ENCODE measurements at places on chromosomes 13 and 19.

DNA sequence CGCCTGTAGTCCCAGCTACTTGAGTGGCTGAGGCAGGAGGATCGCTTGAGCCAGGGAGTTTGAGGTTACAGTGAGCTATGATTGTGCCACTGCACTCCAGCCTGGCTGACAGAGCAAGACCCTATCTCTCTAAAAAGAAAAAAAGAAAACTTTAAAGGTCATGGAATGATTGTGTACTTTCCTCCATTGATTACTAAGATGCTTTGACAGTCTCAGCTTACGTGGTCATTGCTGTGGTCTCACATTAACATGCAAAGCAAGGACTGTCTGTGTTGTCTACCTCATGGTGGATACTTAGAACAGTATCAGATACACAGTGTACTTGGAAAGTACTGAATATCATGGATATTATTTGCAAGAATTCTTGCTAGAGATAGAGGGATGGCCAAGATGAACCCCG lies 14.0 kb upstream of the TNFSF14 start:
- DNase-seq, result no peak

GRCh38 chr19:4077007-4077374 lies 10.3 kb upstream of the ZBTB7A start:
- no peak for DNase-seq

DNA sequence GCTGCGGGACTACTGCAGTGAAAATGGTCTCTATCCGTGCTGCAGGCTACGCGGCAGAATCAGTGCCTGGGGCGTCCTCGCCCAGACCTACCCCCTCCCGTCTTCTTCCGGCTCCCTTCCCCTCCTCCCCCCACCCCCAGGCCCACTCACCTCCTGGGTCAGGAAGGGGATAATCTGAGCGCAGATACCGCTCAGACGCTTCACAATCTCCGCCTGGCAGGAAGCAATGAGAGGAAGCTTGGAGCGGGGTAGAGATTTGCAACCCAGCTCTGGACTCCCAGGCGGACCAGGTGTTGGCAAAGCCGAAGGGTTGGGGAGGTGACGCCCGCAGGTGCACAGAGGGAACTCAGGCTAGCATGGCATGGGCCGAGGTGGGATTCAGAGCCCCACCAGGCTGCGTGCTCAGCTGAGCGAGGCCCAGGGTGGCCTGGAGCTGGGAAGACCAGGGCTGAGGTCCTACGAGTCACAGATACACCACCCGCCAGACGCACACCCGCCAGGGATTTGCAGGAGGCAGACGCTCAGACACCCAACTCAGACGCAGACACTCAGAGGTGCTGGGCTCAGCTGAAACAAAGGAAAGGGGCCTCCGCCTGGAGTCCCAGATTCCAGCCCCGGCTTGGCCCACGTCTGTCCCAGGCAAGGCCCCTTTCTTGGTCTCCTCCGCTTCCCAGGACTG lies 4.1 kb downstream of the TLE2 start:
- no peak for DNase-seq

DNA sequence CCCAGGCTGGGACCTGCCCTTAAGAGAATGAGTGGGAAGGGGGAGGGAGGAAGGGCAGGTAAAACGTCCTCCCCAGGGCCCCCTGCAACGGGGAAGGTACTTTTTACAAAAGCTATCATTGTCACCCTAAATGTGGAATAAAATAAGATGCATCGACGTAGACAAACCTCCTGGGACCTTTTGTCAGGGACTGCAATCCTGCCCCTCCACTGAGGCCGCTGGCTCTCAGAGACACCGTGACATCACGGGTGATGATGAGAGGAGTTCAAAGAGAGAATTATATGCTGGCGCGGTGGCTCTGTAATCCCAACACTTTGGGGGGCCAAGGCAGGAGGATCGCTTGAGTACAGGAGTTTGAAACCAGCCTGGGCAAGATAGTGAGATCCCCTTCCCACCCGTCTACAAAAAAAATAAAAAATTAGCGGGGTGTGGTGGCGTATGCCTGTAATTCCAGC lies 1.8 kb upstream of the MYBPC2 start:
- DNase-seq, result no peak

DNA sequence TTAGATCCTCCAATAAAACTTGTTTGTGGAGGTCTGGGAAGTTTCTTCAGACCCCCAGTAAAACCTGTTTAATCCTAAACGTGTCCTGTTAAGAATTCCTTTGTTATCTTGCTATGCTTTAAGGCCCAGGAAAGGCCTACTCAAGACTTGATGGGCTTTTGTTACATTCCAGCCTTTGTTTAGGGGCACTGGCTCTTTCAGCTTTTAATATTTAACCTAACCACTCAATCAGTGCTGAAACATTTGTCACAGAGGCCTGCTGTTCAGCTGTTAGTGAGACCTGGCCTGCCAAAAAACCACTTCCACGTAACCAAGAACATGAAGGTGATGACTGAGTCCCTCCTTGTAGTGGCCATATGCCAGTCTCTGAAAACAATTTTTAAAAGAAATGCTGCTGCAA lies 41.7 kb downstream of the PCDH17 start:
- no peak for DNase-seq

DNA sequence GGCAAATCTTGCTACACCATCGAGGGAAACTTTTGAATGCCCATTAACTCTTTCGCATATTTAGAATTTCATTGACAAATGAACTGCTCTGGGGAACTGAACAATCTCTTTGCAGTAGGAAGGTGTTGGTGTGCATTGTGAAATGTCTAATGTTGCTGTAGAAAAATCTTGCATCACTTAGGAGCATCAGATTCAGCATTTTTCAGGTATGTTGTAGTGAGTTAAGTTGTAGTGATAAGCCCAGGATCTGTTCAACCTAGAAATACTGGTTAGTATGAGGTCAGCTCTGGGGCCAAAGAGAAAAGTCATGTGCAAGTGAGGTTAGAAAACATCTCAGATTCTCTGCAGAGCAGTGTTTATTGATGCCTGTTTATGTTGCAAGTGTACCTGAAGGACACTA lies 4.1 kb downstream of the FRY start:
- no peak for DNase-seq

DNA sequence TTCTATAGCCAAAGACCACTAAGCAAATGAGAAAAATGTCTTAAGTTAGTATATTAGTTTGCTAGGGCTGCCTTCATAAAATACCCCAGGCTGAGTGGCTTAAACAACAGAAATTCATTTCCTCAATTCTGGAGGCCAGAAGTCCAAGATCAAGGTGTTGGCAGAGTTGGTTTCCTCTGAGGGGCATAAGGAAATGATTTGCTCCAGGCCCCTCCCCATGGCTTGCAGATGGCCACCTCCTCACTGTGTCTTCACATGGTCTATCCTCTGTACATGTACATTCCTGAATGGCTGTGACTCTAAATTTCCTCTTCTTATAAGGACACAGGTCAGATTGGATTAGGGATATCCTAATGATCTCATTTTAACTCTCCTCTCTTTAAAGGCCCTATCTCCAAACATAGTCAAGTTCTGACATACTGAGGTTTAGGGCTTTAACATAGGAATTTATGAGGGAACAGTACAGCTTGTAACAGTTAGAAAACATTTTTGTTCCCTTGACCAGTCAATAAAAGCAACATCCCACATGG lies 307.4 kb downstream of the DIAPH3 start:
- DNase-seq, result no peak

- DNase-seq, result no peak
Observed at GRCh38 chr13:69288026-69288425, 819.6 kb upstream of the ATXN8OS start.

GRCh38 chr13:35005051-35005450 lies 63.0 kb downstream of the NBEA start:
- no peak for DNase-seq

- DNase-seq, result no peak
Observed at GRCh38 chr19:31096935-31097545, 252.2 kb downstream of the TSHZ3 start.

- DNase-seq, result no peak
Observed at GRCh38 chr13:111201304-111201940, 86.3 kb downstream of the ARHGEF7 start.

GRCh38 chr13:32587811-32588170 lies 1.5 kb downstream of the PDS5B start:
- DNase-seq, result no peak

- no peak for DNase-seq
Observed at GRCh38 chr13:77213644-77214043, 113.2 kb downstream of the MYCBP2 start.

- DNase-seq, result peak; percentile 83
Observed at GRCh38 chr19:41144403-41144802, 30.2 kb downstream of the CYP2F1 start.

DNA sequence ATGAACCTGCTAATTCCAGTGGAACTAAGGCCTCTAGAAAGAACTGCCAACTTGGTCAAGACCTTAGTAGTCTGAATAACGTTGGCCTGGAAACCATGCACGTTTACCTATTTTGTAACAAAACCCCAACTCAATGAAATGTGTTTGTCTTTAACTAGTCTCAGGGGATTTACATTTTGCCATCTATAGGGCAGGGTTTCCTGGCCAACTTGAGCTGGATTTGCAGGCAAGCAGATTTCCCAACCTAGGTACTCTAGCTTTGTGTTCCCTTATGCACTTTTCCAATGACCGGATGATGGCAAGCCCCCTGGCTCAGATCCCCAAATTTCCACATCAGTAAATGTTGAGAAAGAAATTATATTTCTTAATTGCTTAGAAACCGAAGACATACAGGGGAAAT lies 114.5 kb downstream of the IRS2 start:
- no peak for DNase-seq

GRCh38 chr19:35310331-35310730 lies 18.4 kb downstream of the MAG start:
- DNase-seq, result no peak

DNA sequence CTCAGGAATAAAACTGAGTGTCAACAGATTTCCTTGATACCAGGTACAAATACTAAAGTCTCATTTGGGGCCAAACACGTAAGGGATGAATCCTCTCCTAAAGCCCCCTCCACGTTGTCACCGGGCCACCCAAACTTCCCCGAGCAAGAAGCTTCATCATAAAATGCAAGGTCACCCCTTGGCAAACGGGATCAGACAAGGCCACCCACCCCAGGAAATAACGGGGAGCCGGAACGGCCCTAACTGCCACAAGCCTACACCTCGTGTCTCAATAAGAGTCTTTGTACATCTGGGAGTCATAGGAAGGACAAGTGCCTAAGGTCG lies 717 bp downstream of the EEF2 start:
- DNase-seq, result no peak

GRCh38 chr13:74084375-74084935 lies 49.7 kb downstream of the KLF12 start:
- DNase-seq, result no peak

- no peak for DNase-seq
Observed at GRCh38 chr13:103965506-103966243, 899.5 kb upstream of the SLC10A2 start.

DNA sequence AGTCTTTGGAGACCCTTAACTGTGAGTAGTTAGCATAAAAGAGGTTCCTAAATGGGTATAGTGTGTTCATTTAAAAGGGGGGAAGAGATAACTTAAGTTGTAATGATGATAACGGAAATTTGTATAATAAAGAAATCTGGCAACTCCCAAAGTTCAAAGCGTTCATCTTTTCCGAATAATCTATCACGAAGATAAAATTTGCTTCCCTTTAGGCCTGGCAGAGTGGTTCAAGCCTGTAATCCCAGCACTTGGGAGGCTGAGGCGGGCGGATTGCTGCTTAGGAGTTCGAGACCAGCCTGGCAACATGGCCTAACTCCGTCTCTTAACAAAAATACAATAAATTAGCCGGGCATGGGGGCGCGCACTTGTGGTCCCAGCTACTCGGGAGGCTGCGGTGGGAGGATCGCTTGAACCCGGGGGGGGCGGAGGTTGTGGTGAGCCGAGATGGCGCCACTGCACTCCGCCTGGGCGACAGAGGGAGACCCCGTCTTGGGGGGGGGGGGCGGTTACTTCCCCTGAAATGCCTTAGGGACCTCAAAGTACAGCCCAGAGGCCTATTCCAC lies 934 bp downstream of the N4BP2L2 start:
- DNase-seq, result no peak

- DNase-seq, result no peak
Observed at GRCh38 chr19:1755467-1756171, 2.3 kb downstream of the ONECUT3 start.

- DNase-seq, result peak; percentile 97
Observed at GRCh38 chr13:33353210-33353609, 67.7 kb upstream of the STARD13 start.

DNA sequence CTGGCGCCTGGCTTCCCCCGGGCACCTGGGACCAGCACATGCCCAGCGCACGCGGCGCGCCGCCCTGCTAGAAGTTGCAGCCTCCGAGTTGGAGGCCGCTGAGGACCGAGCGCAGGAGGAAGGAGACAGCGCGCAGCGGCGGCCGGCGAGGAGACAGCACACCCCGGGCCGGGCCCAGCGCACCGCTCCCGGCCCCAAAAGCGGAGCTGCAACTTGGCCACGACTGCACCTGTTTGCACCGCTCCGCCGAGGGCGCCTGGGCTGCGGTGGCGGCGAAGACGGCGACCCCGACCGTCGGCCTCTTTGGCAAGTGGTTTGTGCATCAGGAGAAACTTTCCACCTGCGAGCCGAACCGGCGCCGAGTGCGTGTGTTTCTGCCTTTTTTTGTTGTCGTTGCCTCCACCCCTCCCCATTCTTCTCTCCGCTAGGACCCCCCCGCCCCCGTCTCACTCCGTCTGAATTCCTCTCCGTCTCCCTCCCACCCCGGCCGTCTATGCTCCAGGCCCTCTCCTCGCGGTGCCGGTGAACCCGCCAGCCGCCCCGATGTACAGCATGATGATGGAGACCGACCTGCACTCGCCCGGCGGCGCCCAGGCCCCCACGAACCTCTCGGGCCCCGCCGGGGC lies at the start of gene SOX1:
Gene SOX1 (plus strand): TSS at position 34 of the 626 bp plus-strand sequence. CDS start 510 bp downstream, at position 544.
- DNase-seq, result no peak

DNA sequence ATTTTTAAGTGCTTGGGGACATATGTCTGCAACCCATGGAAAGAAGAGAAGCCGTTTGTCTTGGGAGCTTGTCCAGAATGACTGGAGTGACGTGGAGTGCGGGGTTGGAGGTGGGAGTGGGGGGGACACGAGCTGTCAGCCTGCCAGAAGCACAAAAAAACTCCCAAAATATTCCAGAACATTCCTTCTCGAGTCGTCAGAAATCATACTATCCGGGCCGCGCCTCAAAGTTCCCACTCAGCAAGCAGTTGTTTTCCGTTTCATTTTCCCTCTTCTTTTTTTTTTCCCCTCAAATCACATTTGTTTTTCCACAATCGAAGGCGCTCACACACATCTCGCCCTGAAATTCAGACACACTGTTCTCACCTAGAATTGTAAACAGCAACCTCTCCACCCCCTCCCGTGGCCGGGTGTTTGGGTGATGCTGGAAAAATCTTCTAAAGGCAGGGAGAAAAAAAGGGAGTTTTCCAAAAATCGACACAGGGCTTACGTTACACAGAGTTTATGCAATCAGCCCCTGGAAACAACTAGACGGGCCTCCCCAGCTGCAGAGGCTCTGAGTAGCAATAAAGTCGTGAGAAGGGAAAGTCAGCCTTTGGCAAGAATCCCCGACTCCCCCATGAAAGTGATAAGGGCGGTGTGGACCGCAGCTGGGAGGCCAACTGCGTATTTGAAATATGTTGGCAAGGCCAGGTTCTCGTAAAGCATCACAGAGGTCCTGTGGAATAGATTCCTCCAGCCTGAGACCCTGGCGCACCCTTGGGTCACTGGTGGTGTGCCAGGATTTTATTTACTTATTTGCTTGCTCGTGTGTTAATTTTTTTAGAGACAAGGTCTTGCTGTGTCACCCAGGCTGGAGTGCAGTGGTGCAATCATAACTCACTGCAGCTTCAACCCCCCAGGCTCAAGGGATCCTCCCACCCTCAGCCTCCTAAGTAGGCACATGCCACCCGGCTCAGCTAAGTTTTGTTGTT lies 31.2 kb upstream of the KLF2 start:
- peak; percentile 29 for DNase-seq
